ACHN (cell line): ENCODE measurements at places on chromosomes 12 and 14.
A peak's percentile ranks its signal among the peaks of the same experiment; 100 is the strongest.

GRCh38 chr14:22668863-22669262, 24.7 kb upstream of the OR6J1 start:
- DNase-seq: no peak

DNA sequence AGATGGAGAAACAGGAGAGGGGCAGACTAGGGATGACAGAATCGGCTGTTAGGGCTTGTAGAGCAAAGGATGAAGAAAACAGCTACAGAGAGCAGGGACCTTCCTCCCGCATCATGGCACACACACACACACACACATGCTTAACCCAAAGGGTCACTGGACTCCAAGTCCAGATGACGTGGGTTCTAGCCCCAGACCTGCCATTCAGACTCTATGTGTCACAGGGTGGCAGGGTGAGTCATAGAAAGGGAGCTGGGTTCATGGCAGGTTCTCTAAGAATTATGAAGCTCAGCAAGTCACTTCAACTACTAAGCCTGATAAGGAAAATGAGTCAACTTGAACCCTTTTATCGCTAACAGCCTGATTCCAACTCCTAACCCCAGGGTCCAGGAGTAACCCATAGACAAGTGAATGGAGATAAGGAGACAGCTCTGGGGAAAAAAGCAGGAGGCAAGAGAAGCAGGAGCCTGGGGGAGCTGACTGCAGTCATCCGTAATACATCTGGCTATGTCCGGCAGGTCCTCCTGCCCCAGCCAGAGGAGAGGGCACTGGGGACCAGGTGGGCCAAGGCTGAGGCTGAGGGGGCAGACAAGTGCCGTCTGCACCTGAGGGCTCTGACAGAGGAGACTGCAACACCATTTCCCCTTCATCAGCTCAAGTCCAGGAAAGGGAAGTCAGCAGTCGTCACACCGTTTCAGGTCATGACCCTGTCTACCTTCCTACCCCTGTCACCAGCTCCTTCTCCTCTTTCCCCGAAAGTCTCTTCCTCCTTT, 3.6 kb upstream of the TNFRSF1A start:
- peak; percentile 87 for DNase-seq

DNA sequence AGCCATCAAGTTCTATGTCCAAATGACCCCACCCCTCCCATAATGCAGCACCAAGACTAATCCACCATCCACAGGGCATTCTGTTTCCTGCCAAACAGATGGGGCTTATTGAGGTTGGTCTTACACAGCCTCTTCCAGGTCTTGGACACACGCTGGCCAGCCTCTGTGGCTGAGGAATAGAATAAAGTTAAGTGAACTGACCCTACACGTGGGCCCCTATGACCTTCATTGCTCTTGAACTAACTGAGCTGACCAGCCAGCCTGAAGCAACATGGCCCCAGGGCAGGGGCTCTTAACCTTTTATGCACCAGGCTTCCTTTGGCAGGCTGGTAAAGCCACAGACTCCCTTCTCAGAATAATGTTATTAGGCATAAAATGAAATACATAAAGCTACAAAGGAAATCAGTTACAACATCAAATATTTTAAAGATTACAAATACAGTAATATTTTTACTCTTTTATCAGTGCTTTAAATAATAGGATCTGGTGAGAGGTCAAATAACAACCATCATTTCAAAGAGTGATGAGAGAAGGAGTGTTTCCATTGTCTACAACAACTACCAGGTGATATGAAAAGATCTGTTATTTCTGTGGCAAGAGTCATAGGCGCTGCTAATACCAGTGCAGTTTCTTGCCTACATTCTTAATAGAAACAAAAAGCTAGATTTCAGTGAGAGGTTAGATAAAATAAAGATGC, 192.9 kb upstream of the NUDT4 start:
- no peak for DNase-seq

DNA sequence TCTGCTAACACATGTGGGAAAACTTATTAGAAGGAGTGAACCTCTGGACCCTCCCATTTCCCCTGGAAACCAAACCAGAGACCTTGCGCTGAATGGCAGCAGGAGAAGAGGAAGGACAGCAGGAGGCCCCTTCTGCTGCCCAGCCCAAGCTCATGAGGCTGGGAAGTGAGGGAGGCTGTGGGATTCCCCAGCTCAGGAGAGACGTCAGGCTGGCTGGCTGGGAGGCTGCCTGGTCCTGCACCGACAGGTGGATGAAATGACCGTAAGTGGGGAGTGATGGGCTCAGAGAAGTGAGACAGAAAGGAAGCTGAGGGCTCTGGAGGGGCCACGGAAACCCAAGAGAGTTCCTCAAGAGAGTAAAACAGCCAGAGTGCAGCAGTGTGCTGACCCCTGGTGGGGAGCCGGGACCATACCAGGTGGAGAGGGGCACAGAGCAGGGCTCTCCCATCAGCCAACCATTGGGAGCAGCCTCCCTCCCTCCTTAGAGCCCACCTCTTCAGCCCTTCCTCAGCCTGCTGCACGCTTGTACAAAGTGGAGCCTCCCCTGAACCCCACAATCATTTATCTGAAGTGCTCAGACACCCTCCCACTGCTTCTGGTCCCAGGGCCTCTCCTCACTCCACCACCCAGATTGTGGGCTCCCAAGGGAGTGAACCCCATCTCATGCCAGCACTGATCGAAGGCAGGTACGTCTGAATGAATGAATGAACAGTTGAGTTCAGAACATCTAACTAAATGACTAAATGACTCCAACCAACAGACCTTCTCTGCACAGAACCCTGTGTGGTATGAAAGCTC, 14.0 kb downstream of the TAMALIN start:
- DNase-seq: peak; percentile 77

DNA sequence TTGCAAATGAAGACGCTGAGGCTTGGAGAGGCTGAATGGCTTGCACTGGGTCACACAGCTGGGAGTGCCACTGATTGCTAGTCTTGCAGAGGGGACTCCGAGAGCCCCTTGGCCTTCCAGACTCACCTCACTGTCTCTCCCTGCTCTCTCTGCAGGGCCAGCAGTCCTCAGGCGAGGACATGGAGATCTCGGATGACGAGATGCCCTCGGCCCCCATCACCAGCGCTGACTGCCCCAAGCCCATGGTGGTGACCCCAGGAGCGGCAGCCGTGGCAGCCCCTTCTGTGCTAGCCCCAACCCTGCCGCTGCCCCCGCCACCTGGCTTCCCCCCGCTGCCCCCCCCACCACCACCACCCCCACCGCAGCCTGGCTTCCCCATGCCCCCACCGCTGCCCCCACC, 10.1 kb downstream of the SETD1B start:
- no peak for DNase-seq

GRCh38 chr14:90851327-90852036, 35.3 kb upstream of the TTC7B start:
- DNase-seq: no peak

DNA sequence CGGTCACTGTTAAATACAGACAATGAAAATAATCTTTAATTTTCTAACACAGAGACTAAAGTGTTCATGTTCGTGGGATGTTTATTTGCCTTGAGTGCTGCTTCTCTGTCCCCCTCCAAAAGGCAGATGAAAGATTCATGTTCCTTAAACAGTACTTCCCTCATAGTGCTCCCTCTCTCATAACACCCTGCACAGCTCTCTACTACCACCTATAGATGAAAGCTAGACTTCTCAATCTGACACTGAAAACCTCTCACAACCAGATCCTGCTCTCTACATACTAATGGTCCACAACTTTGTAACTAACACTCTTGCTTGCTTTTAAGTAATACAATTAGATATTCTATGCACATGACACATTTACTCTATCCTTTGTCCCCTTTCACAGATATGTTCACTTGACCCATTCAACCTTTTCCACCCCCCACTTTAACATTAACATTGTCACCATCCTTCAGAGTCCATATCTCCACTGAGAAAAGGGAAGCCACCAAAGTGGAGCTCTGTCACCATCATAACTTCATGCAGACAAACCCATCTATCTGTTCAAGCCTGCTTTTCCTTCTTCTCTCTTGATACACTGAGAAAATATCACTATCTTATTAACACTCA, 266.4 kb upstream of the USP15 start:
- DNase-seq: peak; percentile 58

- peak; percentile 33 for DNase-seq
Observed at GRCh38 chr12:96047229-96048211, 12.1 kb upstream of the LTA4H start.

DNA sequence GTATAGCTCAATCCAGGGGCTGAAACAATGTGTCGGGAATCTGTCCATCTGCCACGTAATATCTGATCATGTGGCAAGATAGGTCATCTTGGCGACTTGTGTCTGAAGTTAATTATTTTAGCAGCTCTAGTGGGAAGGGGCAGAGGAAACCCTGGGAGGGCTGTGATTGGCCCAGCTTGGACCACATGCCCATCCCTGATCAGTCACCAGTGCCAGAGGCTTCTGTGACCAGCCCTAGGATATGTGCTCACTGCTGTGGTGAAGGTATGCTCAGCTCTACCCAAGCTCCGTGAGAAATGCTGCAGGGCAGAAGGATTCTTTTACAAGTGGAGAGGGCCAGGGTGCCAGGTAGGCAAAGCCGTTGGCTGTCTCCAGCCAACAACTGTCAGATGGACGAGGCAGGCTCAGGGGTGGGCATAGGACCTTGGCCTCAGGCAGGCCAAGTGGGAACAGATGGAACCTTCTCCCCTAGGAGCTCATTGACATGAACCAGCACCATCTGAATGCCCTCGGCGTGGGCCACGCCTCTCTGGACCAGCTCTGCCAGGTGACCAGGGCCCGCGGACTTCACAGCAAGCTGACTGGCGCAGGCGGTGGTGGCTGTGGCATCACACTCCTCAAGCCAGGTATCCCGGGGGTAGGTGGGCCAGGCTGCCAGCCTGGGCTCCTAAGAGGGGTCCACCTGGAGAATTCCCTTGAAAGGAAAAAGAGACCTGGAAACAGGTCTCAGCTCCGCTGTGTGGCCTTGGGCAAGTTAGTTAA, 21.1 kb downstream of the MVK start:
- DNase-seq: no peak

DNA sequence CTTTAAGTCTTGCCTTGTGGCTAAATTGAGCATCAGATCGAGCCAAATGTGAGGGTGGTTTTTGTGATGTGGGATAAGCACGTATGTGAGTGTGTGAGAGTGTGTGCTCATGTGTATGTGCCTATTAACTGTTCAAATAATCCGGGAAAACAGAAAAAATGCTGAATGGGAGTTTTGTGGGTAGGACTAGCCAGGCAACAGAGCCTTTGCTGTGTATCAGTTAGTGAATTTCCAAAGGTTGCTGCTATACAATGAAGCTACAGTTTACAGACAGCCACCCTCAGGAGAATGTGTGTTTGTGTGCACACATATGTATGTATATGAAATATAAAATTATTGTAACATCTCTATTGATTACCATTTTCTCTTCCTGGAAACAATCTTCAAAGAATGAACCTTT, 154.0 kb downstream of the SOX5 start:
- DNase-seq: no peak

- no peak for DNase-seq
Observed at GRCh38 chr12:55875704-55876467, 33.1 kb upstream of the MMP19 start.

DNA sequence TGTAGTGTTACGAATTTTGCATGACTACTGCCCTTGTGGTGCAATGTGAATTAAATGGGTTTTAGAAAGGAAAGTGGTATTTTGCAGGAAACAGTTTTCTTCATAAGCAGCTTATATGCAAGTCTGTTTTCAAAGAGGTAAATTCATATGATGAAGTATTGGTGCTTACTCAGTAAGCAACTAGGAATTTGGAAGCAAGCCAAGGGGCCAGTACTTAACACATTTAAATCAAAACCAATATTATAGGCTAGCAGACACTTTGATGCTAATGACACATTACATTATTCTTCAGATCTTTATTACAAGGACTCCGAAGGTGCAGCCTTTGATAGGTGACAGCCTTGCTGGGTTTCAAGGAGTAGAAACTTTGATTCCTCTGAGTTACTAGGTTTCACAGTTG, 23.1 kb downstream of the MGAT4C start:
- DNase-seq: no peak

GRCh38 chr14:37490607-37491006, 104.4 kb downstream of the FOXA1 start:
- no peak for DNase-seq
